Psoas muscle (tissue), 8 donors: ENCODE measurements at places on chromosomes 7 and 10. TPM values are rescaled to one million over a fixed set of nuclear protein-coding genes. Genes with fewer than 3 reads are reported as not detected.

Gene GRM3
- not detected for total RNA-seq

Gene IKZF1
- total RNA-seq, result 2.0 TPM

Gene KCNMA1
- total RNA-seq, result 7.9 TPM

Gene ABCB1
- 0.74 TPM for total RNA-seq

Gene SPDYE3
- total RNA-seq, result not detected

Gene PAX4
- not detected for total RNA-seq

Gene UCN3
- total RNA-seq, result not detected

Gene CRHR2
- 0.34 TPM for total RNA-seq

Gene BEND7
- total RNA-seq, result 25.3 TPM

Gene RBP4
- total RNA-seq, result 1.3 TPM

Gene DLD
- 219 TPM for total RNA-seq

Gene ARID5B
- 166 TPM for total RNA-seq

Gene PNLIPRP3
- not detected for total RNA-seq

Gene DNMBP
- total RNA-seq, result 12.3 TPM

Gene NUTM2B
- total RNA-seq, result 0.42 TPM

Gene ADAM8
- 2.2 TPM for total RNA-seq

Gene GPR22
- total RNA-seq, result not detected

Gene OPN4
- 0.46 TPM for total RNA-seq

Gene GRID1
- 0.38 TPM for total RNA-seq

Gene BUD23
- total RNA-seq, result 96.2 TPM

Gene C10orf105
- not detected for total RNA-seq

Gene TNPO3
- total RNA-seq, result 40.6 TPM

Gene NACAD
- total RNA-seq, result 1.1 TPM

Gene KEL
- total RNA-seq, result 0.69 TPM

Gene CYP2C19
- not detected for total RNA-seq

Gene ST8SIA6
- total RNA-seq, result 1.2 TPM

Gene HMX2
- total RNA-seq, result not detected

Gene IFIT1B
- 1.4 TPM for total RNA-seq

Gene PDE1C
- total RNA-seq, result 0.76 TPM

Gene STK31
- 0.18 TPM for total RNA-seq

Gene SERPINE1
- 7.5 TPM for total RNA-seq
